ENCODE measurements at places on chromosomes 7 and 10.

GRCh38 chr7:31669461-31669860, 17.6 kb upstream of the PPP1R17 start:
- no peak for DNase-seq

- DNase-seq, result no peak
Measured at GRCh38 chr10:124210263-124210662, 116.9 kb upstream of the CHST15 start.

DNA sequence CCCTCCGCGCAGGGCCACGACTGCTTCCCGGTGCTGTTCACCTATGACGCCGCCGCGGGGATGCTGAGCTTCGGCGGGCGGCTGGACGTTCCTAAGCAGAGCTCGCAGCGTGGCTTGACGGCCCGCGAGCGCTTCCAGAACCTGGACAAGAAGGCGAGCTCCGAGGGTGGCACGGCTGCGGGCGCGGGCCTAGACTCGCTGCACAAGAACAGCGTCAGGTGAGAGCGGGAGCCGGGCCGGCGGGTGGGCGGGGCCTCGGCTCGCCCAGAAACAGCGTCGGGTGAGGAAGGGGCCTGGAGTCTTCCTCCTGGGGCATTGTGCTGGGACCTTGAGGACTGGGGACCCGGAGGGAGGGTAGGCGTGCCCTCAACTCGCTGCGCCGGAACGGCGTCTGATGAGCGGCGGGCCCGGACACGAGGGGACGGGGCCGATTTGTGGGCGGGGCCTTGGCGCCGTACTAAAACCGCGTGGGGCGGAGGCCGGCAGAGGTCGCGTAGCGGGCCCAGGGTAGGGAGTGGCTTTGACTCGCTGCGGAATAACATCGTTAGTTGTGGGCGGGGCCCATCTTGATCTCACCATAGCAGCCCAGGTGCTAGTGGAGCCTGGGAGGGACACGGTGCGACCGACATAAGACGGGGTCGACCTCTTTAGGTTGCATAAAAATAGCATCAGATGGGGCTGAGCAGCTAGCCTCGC, 15.6 kb downstream of the PDAP1 start:
- DNase-seq, result peak; percentile 66

DNA sequence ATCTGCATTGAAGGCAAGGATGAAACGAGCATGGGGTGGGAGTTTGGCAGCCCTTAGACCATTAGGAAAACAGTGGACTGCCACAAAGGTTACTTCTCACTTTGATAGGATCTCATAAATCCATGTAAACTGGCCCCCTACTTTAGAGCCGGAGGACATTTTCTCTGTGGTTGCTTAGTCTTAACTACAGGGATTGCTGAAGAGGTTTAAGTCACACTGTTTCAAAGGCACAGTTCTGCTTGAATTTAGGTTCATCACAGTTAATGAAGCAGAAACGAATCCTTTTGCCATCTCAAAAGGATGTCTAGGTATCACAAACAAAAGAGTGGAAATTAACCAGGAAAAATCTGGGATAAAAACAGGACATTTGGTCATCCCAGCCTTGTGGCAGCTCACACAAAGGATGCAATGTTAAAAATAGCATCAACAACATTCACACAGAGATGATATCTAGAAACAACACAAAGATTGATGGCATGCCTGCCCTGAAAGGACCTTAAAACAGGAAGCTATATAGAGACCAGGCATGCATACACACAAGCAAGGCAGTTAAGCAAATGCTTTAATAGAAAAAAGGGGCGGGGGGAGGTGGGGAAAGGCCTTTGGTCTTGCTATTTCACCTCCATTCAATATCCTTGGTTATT, 74.0 kb downstream of the DOCK4 start:
- no peak for DNase-seq

DNA sequence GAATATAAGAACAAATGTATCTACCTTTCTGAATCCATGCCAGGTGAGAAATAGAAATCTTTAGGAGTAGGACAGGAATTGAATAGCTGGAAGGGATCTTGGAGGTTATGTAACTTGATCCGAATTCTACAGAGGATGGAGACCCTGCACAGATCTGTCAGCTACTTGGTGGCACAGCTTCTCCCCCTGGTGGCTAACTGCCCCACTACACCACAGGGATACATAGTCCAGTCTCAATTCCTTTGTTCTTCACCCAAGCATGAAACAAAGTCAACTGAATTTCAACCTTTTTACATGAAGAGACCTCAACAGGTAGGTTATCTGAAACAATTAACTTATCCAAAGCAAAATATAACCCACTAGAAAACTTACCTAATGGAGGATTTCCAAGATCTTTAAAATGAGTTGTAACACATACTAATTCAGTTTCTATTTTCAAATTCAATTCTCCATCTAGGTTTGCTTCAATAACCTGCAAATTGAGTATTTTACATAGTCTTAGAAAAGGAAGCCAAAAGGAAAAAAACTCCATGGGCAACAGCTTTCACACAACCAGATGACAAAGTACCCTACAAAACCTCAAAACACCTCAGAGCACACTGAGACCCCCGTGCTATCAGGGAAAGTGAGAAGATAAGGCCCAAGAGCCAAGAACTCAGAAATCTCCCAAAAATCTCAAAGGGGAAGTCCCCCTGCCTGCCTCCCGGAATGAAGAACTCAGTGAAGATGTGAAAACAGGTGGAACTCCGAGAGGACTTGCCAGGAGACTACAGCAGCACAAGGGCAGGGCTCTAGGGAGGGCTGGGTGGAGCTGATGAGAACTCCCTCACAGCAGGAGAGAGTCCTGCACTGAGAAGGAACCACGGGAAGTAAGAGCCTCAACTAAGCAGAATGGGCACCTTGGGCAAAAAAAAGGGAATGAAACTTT, 10.3 kb downstream of the HUS1 start:
- peak; percentile 66 for DNase-seq

GRCh38 chr10:110456523-110457091, 41.1 kb upstream of the DUSP5 start:
- DNase-seq, result no peak

GRCh38 chr7:91082852-91083495, 181.3 kb upstream of the FZD1 start:
- peak; percentile 23 for DNase-seq

- DNase-seq, result no peak
Measured at GRCh38 chr10:81251457-81252115, 623.4 kb upstream of the NRG3 start.

DNA sequence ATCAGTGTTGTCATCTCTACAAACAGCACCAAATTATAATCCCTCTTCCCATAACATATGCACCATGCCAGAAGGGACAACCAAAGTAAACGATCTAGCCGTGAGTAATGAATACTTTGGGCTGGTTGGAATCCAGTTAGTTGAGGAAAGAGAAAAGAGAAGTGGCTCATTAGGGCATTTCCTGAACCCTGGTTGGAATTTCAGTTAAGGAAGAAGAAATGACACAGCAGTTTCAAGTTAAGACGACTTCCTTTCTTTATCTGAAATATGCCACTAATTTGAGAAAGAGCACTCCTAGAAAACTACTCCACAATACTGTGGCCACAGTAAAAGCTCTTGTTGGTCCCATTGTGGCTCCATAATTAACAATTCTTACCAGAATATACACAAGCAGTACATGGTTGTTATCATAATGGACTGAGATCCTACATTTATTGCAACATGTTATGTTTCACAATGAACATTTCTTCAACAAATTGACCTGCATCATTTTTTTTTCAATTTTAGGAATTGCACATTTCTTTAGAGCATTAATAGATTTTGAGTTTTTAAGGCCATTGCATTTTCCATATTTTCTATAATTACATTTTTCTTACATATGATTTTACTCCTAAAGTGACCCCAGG, at the start of gene TFEC:
TFEC (minus strand) TSS at position 113 of the 626 bp plus-strand sequence. CDS start 46,322 bp downstream, outside the sequence.
- no peak for DNase-seq
